ENCODE measurements at places on chromosomes 1 and 21.

- no peak for DNase-seq
These were observed 104.8 kb upstream of the BARHL2 start for GRCh38 chr1:90821788-90822359.

DNA sequence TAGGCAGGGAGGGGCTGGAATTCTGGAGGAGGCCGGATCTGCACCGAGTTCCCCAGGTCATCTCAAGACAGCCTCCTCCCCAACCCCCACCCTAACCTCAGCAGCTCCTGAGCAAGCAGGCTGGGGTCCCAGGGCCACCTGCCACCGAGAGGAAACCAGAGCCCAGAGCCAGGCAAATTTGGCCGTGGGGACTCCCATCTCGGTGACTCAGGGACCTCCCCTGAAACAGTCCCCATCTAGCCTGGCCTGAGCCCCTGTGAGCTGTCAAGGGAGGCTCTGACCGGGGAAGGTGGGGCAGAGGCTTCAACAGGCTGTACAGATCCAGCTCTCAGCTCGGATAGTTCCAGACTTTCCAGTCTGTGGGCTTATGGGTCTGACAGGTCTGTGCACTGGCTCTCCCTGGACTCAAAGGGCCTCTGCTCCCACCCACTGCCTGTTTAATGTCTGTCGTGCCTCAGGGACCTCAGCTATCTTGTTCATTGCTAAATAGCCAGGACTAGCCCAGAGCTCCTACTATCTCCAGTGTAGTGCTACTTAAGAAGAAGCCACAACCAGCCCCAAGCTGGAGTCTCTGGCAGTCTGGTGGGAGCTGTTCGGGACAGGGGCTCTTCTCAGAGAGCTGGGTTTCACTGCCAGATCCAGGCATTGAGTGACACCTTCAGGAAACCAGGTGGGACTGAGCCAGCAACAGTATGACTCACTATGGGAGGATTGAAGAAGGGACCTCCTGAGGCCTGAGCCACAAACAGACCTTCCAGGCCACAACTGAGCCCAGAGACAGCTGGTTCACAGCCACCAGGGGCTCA, 25.6 kb downstream of the MATN1 start:
- no peak for DNase-seq

DNA sequence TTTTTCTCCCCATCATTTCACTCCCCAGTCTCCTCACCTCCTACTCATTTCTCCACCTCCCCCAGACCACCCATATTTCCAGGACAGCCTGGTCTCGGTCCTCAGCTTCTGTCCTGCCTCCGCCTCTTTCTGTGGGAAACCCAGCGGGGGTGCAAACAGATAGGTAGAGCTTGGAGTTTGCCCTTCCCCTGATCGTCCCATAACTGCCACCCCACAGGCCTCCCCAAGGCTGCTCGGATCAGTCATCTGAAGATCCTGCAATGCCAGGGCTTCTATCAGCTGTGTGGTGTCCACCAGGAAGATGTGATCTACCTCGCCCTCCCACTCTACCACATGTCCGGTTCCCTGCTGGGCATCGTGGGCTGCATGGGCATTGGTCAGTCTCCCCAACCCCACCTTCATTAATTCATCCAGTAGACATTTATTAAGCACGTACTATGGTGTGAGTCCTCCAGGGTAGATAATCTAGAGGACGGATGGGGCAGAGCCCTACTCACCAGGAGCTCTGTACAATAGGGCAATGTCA, 1.7 kb downstream of the SLC27A3 start:
- DNase-seq = no peak

- DNase-seq = no peak
These were observed 2.7 kb upstream of the NTNG1 start for GRCh38 chr1:107138166-107138565.

- no peak for DNase-seq
These were observed 82.1 kb downstream of the NENF start for GRCh38 chr1:212514782-212515181.

DNA sequence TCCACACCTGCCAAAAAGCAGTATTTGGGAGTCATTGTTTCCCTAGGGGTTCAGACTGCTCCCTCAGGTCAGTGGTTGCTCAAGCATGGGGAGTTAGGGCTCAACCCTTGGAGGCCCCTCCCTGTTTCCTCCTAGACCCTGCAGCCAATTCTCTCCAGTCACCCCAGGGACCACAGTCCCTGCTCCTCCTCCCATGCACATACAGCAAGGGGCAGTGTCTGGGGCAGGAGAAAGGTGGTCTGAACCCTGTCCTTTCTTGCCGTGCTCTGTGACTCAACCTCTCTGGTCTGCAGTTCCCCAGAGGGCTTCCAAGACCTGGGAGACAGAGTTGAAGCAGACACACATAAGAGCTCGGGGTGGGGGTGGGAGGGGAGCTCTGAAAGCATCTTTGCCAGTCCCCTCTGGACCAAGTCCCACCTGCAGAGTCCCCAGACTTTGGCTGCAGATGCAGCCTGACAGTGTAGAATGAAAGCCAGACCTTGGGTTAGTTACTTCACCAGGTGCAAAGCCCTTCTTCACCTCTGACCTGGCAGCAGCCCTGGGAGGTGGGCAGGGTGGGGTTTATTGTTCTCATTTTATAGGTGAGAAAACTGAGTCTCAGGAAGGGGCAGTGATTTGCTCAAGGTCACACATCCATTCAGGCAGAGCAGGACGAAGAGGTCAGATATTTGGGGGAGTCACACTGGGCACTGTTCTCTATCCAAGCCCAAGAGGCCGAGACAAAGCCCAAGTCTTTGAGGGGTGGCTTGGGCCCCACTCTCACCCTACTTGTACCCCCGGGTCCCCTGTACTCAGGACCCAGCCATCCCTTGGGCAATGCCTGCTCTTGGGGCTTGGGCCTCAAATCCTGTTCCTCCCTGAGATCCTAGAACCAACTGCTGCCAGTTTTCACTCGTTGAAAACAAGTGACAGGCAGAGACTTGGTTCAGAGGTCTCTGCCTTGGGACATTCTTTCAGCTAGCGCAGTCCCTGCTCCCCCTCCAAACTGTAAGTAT, 748 bp downstream of the PDZK1IP1 start:
- DNase-seq = no peak

GRCh38 chr1:5369223-5369622, 623.0 kb downstream of the NPHP4 start:
- peak; percentile 81 for DNase-seq

- peak; percentile 28 for DNase-seq
These were observed 34.6 kb upstream of the C1orf87 start for GRCh38 chr1:60108196-60108595.

- peak; percentile 62 for DNase-seq
These were observed 108.0 kb upstream of the DPYD start for GRCh38 chr1:98028800-98029199.

DNA sequence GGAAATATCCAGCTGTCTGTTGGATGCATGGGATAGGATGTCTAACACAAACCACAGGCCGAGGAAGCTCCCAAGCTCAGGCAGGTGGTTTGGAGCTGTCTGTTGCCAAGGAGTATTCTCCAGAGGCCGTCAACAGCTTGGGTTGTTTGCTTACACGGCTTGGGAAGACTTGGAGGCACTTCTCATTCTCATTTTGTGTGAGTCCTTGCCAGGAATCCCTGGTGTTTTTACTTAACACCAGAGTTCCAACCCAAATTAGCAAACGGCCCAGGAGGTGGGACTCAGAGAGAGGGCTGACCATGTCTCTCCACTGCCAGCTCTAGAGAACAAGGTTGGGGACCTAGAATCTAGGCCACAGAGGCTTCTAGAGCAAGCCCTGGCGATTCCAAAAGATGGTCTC, 72.7 kb upstream of the FAM20B start:
- no peak for DNase-seq

GRCh38 chr1:209406168-209406567, 177.3 kb upstream of the CAMK1G start:
- no peak for DNase-seq

- peak; percentile 3 for DNase-seq
These were observed 95.4 kb downstream of the AHCTF1 start for GRCh38 chr1:246836209-246836966.

GRCh38 chr1:26361605-26362122, 7.7 kb upstream of the CRYBG2 start:
- DNase-seq = no peak

GRCh38 chr1:157137046-157137407, 1.2 kb downstream of the ETV3 start:
- DNase-seq = no peak

- no peak for DNase-seq
These were observed 35.1 kb downstream of the AK5 start for GRCh38 chr1:77316966-77317365.

DNA sequence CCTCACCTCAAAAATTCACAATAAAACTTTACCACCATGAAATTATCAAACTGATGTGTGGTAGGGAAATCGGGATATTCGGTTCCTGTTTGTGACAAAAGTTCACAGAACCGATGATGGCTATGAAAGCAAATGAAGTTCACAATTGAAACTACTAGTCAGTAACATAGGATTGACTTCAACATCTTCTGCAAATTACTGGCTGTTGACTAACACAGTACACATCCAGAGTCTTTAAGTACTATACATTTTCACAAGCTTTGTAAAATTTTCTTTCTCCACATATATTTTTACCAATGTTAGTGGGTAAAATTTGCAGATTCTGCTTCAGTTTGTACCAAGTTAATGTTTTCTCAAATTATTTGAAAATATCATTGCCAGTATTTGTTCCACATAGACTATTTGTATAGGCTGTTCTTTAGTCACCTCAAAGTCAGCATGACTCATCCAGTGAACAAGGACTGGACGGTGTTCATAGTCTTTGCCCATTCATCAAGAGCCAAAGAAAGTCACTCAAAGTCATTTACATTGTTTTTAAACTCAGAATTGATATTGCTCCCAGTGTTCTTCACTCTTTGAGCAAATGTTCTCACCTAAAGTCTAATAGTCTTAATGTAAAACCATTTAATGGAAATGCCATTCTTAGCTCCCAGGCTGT, 213.4 kb downstream of the USP25 start:
- DNase-seq = no peak

DNA sequence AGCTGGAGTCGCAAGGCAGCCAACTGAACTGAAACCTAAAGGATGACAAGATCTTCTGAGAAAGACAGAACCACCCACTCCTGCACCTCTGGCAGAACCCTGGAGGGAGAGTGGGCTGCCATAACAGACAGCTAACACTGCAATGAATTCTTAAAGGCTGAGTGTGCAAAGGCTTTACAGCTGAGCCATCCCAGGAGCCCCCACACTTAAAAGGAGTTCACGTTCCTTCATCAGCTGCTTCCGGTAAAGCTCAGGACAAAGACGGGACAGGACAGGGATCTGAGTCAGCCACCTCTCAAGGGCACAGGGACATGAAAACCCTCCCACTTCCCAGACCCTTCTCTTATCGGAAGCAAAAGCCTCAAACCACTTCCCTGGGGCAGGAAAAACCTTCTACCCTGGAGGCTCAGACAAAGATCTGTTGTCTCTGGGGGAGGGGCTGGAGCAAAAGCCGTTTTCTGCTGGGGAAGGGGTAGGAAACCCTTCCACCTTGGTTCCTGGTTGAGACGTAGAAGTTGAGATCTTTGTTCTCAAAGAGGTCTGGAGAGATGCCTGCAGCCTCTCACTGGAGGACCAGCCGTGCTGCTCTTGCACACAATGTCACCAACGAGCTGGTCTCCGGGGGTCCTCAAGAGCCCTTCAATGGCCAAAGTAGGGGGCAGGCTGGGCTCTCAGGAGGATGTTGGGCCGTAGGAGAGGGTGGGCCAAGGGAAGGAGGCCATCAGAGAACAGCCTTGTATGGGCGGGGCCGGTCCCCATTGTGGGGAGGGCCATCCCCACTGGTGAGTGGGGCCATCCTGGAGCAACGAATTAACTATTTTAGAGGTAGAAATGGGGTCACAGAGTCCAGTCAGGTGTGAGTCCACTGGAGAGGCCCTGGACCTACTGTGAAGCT, 452.4 kb downstream of the PTPRU start:
- no peak for DNase-seq

- peak; percentile 63 for DNase-seq
These were observed 34.2 kb upstream of the LRRC8C start for GRCh38 chr1:89598450-89599331.

DNA sequence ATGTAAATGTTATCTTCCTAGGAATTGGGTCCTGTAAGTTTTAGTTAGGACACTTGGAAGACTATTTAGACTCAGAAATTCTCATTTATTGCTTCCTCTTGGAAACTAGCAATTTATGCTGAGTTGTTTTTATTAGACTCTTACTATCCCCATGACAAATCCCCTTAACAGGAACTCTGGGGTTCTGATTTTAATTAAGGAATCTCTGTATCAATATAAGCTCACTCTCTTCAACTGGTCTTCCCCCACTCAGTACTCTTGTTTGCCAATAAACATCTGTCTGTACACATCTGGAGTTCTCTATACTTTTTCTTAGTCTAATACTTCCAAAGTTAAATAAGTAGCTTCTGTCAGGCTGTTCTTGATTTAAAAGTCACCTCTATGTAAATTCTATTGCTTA, 64.1 kb upstream of the TBX15 start:
- DNase-seq = no peak

DNA sequence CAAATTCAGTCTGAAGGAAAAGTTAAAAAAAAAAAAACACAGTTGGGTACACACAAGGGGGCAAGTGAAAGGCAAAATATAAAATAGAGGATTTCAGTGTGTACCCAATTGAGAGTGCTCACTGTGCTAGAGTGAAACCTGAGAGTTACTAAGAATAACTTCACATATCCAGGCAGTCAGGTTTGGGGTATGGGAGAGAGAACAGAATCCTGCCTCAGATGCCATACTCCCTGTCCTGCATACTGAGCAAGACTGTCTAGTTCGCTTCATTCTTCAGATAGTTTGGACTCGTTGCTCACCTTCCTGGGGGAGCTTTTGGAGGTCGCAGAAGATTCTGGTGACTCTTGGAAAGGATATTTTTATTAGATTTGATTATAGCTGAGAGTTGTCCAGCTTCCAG, 20.4 kb downstream of the CEP85 start:
- DNase-seq = no peak

GRCh38 chr1:173190101-173190936, 16.8 kb downstream of the TNFSF4 start:
- peak; percentile 41 for DNase-seq

DNA sequence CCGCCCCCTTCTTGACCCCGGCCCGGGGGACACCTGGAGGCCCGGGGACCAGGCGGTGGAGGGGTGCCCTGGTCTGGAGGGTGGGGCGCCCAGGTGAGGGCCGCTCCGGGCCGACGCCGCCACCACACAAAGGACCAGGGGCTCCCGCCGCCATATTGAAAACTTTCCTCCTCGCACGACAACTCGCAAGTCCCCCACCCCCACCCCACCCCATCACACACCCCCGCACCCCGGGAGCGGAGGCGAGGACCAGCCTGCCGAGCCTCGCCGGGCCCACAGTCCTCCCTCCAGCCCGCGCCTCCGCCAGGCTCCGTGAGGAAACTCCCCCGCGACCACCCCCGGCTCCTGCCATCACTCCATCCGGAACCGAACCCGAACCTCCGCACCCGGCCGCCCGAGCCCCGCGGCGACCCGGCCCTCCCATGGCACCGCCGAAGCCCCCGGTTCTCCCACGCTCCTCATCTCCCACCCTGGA, 733 bp downstream of the KDM5B start:
- peak; percentile 39 for DNase-seq

Data from NCI-H1105 treated with DMSO at 0.1 percent for 48 hours (cell line).